Cardiac muscle cell (in vitro differentiated cells and primary cell): ENCODE measurements at places on chromosomes 12 and 14. TPM values are rescaled to one million over a fixed set of nuclear protein-coding genes. Genes with fewer than 3 reads are reported as not detected.
A peak's percentile ranks its signal among the peaks of the same experiment; 100 is the strongest.

Gene NEUROD4
- 0.12 TPM in 1 of 2 replicates, not detected in the other for polyA plus RNA-seq

Gene POTEM
- polyA plus RNA-seq, result not detected in 2 replicates

Gene SLCO1B1
- not detected in 2 replicates for polyA plus RNA-seq

Gene PPP1R1A
- 196 and 266 TPM in 2 replicates for polyA plus RNA-seq

Gene CATSPERB
- not detected in 2 replicates for polyA plus RNA-seq

Gene MMP14
- 1.8 and 6.3 TPM in 2 replicates for polyA plus RNA-seq

Gene TMEM106C
- polyA plus RNA-seq, result 108 and 176 TPM in 2 replicates

Gene FAM186B
- polyA plus RNA-seq, result 0.64 and 0.99 TPM in 2 replicates

Gene OTX2
- 0.64 and 0.90 TPM in 2 replicates for polyA plus RNA-seq

Gene TBX5
- 83.3 and 110 TPM in 2 replicates for polyA plus RNA-seq

Gene DNAJC22
- polyA plus RNA-seq, result 0.33 and 1.1 TPM in 2 replicates

Gene HECTD4
- polyA plus RNA-seq, result 29.4 and 34.4 TPM in 2 replicates

Gene HCAR2
- not detected in 2 replicates for polyA plus RNA-seq

DNA sequence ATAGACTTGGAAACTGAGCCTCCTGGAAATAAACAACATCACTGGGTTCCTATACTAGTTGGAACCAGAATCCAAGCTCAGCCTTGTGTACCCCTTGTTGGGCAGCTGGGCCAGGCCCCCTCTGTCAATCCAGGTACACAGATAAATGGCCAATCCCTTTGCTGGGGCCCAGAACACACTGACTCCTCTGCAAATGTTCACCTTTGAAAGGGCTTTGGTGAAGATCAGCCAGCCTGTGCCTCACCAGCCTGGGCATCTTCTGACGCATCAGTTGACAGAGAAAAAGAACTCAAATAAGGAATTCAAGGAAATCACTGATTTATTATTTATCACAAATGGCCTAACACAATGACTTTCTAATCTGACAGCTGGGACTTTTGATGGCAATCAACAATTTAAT lies 1090.2 kb downstream of the BCL11B start:
- no peak for DNase-seq

- DNase-seq, result no peak
Measured at GRCh38 chr12:74321381-74321780, 216.3 kb upstream of the ATXN7L3B start.

DNA sequence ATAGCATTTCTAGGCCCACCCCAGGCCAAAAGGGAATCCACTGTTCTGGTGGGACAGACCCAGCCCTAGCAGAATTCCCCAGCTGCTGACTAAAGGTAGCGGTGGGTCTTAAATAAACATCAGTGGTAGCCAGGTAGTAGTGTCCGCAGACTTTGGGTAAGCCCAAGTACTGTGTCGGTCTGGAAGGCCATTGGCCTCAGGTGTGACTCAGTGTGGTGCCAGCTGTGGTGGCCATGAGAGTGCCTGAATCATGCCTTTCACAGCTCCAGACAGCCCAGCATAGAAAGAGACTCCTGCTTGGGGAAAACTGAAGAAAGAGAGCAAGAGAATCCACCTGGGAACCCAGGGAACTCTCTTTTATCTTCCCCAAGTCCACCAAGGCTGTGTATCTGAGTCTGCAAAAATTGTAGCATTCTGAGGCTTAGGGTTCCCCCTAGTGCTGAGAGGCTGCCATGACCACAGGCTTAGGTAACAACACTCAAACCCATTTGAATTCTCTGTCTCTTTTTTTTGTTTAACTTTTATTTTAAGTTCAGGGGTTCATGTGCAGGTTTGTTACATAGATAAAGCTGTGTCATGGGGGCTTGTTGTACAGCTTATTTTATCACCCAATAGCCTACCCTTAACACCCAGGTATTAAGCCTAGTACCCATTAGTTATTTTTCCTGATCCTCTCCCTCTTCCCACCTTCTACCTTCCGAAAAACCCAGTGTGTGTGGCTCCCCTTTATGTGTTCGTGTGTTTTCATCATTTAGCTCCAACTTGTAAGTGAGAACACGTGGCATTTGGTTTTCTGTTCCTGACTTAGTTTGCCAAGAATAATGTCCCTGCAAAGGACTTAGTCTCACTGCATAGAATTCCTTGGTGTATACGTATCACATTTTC lies 16.7 kb upstream of the CD163L1 start:
- peak; percentile 69 for DNase-seq

- DNase-seq, result no peak
Measured at GRCh38 chr12:65941388-65941787, 117.1 kb downstream of the HMGA2 start.

DNA sequence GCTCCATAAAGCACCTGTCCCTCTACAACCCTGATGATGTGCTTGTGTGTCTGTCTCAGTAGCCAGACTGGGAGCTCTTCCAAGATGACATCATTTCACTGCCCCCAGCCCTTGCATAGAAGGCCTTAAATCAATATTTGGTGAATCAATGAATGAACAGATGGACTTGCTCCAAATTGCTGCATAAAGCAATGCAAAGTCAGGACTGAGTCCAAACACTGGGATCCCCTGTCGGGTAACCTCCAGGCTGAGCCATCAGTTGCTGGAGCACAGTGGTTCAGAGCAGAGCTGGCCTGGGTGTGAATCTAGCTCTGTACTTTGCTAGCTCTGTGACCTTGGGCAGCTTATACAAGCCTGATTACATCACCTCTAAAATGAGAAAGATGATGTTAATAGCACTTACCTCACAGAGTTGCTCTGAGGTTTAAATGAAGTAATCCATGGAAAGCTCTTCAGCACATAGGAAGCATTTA lies 120.3 kb upstream of the VASH1 start:
- DNase-seq, result no peak

DNA sequence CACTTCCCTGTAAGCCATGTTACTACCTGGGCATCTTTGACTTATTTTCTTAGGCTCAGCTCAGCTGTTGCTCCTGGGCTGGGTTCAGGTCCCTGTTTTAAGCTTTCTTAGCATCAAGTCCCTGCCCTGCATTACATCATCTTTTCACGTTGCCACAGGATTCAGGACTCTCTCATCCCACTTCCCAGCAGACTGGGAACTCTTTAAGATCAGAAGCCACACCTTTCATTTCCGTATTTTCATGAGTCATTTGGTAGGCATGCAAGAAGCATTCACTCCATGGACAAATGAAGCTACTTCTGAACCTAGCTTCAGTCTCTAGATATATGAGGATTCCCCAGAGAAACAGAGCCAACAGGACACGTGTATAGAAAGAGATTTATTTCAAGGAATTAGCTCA lies 726.8 kb downstream of the VRK1 start:
- DNase-seq, result no peak

DNA sequence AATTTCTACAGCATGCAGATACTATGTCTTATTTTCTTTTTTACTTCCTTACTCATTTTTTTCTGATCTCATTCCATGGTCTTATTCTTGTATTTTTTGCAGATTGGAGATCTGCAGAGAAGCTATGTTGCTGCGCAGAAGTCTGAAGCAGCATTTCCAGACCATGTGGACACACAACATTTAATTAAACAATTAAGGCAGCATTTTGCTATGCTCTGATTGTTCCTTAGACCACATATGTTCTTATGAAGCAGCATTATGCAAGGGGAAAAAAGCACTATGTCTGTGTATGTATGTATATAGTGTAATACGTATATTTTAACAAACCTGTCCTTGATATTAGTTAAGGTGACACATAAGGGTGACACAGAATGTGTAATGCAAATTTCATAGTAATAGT lies 52.7 kb downstream of the TTC8 start:
- DNase-seq, result no peak

DNA sequence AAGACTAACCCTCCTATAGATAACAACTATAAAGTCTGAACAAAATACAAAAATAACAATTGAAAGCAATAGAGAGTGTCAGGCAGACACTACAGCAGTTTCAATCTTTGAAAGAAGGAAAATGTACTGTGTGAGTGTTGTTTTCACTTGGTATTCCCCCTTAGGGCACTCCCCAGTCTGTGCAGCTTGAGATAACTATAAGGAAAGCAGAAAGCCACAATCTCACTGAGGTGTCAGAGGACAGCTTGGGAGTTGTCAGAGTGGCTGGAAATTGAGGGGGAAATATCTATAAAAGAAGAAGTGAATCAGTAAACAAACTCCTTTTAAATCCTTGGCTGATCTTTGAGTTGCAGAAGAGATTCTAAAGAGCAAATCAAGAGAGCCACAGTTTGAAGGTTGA lies 364.8 kb downstream of the NELL2 start:
- DNase-seq, result peak; percentile 13

DNA sequence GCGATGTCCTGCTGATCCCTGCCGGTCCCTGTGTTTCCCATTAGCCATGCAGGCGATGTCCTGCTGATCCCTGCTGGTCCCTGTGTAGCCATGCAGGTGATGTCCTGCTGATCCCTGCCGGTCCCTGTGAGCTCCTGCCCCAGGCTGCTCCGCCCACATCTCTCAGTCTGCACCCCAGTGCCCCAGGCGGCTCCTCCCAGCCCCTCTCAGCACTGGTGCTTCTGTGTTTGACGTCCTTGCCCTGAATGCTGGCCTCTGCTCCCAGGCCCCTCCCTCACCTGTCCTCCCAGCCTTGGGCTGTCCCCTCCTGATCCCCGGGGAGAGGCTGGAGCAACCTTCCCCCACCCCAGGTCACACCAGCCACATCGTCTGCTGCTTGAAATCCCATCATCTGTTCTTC lies 41.4 kb upstream of the TEX22 start:
- no peak for DNase-seq

- no peak for DNase-seq
Measured at GRCh38 chr12:98799146-98799810, 154.2 kb downstream of the APAF1 start.

DNA sequence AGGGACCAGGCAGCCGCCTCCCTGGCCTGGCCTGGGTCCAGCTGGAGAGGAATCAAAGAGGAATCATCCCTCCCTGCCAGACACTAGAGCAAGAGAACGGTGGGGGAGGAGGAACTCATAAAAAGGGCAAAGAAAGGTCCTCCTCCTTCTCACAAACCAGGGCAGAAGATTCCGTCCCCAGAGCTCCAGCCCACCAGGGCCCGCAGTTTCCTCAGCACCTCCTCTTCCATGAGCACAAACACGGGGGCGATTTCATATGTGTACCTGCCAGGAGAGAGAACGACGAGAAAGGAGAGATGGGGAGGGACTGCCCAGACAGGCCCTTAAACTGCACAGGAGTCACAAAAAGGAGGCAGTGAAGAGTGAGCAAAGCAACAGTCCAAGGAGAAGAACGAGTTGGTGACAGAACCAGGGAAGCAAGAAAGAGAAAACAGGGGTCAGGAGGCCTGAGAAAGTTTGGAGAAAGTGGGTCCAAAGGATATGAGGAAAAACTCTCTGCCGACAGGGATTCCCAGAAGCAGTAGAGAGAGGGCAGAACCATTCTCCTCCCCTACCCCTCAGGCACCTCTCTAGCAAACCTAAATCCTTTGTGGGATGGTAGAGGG lies 8.7 kb upstream of the ZNF740 start:
- DNase-seq, result no peak

DNA sequence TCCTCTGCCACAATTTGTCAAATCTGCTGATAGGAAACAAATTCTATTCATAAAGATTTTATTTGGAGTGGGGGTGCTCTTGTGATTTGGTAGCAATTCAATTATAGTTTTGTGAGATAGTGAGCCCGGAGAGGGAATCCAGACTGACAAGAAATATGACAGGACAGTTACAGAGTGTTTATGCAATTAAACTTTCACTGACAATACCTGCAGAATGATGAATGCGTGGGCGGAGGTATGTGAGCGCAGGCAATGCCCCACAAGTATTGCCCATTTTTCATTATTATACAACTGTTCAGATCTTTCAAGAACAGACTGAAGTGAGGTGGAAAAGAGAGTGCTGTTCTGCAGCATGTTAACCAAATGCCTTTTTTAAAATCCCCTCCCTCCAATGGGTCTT lies 259.0 kb downstream of the EGLN3 start:
- DNase-seq, result no peak
